ENCODE measurements at places on chromosomes 13 and 19. TPM values are rescaled to one million over a fixed set of nuclear protein-coding genes. Genes with fewer than 3 reads are reported as not detected.

Gene ZNF223
- total RNA-seq: 1.2 TPM

- no peak for DNase-seq
These were observed 126.2 kb downstream of the KCNRG start for GRCh38 chr13:50141375-50141975.

Gene LIM2
- total RNA-seq: not detected

GRCh38 chr13:45629940-45630339 is 14.4 kb upstream of the ERICH6B start:
- DNase-seq: no peak

DNA sequence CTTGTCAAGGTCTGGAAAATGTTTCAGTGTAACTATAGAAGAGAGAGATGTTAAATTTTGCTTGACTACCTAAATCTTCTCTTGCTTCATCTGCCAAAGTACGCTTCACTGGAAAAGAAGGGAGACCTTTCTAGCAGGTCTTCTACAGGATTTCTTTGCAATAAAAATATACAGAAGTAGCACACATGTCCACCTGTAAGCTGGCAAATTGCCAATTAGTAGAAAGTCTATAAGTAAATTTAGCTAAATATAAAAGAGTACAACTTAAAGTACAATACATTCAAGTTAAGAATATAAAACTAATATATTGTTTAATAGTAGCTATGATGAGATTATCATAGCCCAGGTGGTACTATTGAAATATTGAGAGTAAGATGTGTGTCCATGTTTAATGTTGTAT is 128.5 kb upstream of the EDNRB start:
- DNase-seq: no peak

Gene CALR3
- total RNA-seq: not detected

DNA sequence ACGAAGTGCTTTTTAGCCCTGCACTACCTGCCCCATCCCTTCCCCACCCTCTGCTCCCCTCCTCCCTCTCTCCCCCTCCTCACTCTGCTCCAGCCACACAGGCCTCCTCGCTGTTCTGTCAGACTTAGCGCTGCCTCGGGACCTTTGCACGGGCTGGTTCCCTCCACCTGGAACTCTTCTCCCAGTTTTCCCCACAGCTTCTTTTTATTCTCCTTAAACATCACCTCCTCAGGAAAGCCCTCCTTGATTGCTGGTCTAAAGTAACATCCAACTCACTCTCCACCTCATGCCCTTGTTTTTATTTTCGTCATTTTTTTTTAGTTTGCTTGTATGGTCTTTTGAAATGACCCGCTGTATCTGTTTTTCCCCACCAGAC is 19.6 kb upstream of the ZNRF4 start:
- no peak for DNase-seq

- DNase-seq: no peak
These were observed 6.5 kb downstream of the IGLON5 start for GRCh38 chr19:51317968-51318367.

Gene PBX4
- total RNA-seq: 0.18 TPM

DNA sequence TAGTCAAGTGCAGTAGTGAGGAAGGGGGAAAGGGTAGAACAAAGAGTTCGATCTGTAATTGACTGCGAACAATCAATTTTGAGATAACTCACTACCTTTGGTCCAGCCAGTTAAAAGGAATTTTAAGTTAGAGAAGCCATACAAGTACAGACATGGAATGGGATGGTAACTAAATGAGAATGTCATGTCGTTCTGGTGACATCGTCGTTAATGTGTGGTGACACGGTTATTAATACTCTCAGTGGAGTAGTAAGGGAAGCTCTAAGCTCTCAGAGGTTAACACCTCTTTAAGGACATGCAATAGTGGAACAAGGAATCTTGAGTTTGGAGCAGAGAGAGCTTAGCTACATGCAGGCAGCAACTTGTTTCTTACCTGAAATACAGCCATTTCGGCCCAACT is 154.9 kb upstream of the KLF12 start:
- no peak for DNase-seq

- no peak for DNase-seq
These were observed 5.4 kb downstream of the CD320 start for GRCh38 chr19:8302734-8303133.

Gene GRIN2D
- total RNA-seq: 0.20 TPM
